ENCODE measurements at places on chromosomes 5 and 9.

DNA sequence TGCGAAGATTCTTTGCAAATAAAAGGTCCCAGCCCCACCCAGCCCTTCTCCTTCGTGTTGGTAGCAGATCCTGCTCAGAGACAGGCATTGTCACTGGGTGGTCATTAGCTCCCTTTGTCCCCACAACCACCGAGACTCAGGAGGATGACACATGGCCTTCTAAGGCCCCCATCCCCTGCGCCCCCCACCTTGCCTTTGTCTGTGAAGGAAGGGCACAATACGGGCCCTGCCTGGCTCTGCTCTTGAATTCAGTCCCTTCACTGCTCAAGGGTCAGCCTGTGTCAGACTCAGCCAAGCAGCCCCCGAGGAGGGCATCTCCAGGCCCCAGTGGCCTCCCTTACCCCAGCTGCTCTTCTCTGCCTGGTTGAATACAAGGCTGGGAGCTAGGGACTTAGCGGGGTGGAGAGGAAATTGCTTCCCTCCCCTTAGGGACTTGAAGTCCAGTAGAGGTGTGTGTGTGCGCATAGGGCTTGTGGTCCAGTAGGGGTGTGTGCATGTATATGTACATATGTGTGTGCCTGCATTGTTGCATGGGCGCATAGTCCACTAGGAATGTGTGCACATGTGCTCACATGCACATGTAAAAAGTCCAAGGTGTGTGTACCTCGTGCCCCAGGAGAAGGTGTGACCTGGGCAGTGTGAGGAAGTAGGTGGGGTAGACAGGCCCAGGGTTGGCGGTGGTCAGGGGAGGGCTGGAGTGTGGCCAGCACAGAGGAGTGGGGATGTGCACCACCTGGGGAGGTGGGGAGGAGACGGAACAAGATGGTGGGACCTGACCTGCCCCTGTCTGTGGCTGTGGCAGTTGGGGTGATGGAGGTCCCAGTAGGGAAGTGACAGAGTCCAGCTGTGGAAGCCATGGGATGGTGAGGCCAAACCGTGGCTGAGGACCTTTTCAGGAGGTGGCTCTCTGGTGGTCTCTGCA lies 59.1 kb downstream of the PHF2 start:
- DNase-seq: no peak

DNA sequence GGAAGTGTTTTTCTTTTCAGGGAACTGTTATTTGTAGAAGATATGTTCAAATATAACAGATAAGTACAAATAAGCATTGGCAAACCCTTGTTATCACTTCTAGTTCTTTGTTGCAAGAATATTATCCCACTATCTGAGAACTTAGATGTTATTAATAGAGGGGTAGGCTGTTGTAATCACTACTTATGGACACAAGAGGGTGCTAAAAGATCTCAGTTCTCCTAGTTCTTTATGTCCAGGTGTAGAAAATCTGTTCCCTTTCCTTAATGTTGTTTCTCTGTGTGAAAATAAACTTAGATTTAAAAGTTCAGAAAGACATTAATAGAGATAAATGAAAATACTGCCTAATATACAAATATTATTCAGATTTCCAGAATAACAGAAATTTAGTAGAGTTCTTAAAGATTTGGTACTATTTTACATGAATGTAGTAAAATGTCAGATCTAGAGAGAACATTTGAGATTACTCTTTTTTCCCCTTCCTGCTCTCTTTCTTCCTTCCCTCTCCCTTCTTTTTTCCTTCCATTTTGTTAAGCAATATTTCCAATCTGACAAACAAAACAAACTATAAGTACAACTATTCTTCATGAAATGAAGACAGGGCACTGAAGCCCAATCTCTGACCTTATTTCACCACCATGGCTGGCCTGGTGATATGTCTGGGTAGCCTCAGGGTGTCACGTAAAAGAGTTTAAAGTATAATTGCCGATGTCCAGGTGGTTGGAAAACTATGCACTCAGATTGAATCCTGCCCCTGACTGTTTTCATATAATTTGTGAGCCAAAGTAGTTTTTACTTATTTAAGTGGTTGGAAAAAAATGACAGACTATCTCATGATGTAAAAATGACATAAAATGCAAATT lies 43.6 kb upstream of the C5orf46 start:
- DNase-seq: no peak

DNA sequence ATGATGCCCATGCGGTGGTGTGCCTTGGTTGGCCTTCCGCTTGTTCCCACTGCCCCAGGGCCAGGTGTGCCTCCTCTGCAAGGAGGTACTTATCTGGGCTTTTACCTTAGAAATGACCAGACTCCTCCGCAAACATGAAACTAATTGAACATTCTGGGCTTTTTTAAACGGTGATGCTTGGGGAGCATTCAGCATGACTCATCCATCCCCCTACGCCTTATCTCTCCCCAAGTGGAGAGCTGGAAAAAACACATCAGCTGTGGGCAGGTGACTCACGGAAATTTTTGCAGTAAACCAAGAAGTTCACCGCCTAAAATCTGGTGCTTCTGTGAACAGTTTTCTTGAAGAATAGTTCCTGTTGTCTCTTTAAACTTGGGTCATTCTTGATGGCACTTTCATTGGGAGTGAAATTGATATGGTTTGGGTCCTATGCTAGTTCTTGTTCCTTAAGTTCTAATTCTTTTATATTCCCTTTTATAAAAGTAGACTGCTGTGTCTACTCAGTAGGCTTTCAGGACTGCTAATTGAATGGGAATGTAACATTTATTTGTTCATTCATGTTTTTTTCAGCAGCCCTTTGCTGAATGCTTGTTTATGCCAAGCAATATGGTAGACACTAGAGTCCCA lies 39.6 kb downstream of the SFXN1 start:
- no peak for DNase-seq

- DNase-seq: no peak
Measured at GRCh38 chr9:93161786-93162562, 22.0 kb upstream of the WNK2 start.

DNA sequence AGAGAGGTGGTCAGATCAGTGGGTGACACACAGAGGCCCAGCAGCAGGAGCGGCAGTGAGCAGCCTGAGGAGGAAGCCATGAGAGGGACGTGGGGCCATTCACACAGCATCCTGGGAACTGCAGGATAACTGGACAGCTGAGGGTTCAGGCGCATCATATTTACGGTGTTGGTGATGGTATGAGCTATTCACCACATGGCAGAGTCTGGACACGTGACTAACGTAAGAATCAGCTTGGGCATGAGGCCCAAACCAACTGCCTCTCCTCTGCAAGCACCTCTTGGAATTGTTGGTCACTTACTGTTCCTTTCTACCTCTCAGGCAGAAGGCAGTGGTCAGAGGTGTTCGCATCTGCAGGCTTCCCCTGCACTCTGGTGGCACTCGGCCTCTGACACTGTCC lies 141.1 kb downstream of the ENTREP1 start:
- no peak for DNase-seq

DNA sequence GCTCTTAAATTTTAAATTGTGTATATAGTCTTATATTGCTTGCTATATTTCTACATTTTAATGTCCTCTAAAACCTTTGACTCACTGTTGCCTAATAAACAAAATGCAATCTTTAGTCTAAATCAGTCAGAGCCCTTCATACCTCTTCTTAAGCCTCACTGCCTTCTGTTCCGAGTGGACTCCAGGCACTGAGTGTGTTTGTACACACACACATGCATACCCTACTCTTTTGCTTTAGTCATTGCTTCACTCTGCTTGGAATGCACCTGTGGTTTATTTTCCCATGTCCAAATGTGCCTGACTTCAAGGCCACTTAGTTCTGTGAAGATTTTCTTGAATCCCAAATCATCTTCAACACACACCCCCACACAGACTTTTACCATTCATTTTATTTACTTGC lies 60.9 kb downstream of the SLC12A2 start:
- no peak for DNase-seq

GRCh38 chr9:131707733-131708157 lies 32.1 kb downstream of the RAPGEF1 start:
- no peak for DNase-seq

DNA sequence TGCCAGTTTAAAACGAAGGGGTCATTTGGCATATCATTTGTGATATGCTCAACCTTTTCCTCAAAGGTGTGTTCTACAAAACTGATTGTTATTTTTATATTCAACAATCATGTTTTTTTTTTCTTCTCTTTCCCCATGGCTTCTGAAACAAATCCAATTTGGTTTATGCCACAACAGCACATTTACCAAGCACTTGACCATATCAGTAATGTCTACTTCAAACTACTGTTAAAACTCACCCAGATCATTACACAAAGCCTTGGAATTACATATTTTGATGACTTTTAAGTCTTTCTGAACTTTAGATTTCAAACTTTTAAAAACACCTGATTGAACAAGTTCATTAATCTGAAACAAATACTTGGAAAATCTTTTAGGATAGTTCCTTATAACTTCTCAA lies 29.2 kb downstream of the PWWP2A start:
- DNase-seq: no peak

- DNase-seq: no peak
Measured at GRCh38 chr5:139755892-139756671, 39.5 kb upstream of the PSD2 start.

DNA sequence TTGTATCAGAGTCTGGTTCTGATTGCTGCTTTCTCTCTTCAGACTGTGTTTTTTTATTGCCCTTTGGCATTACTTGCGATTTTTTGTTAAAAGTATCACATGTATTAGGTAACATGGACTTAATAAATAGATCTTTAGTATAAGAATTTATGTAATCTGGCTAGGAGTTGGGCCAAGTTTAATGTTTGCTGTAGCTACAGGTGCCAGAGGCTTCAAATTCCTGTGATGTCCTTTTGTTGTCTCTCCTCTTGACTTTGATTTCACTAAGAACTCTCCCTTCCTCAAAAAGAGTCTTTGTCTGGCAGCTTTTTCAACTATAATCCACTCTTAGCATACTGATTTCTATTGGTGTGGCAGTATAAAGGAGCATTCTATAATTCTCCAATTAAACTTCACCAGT lies 313.1 kb downstream of the DTWD2 start:
- no peak for DNase-seq

- DNase-seq: no peak
Measured at GRCh38 chr5:130116972-130117371, 212.7 kb downstream of the CHSY3 start.

- no peak for DNase-seq
Measured at GRCh38 chr9:32431196-32431595, 46.8 kb downstream of the ACO1 start.

- no peak for DNase-seq
Measured at GRCh38 chr5:35308421-35308820, 78.1 kb upstream of the PRLR start.

DNA sequence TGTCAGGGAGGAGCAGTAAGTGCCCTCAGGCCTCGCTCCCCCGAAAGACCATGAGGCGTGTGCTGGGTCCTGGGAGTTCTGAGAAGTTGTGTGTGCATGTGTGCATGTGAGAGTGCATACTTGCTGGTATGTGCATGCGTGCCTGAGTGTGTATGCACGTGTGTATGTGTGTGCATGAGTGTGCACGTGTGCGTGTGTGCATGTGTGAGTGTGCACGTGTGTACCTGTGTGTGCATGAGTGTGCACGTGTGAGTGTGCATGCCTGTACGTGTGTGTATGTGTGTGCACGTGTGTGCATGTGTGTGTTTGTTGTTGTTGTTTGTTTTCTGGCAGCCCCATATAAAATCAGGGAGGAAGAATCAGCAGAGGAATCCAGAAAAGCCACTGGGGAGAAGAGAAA lies 426.7 kb downstream of the IRX2 start:
- no peak for DNase-seq

DNA sequence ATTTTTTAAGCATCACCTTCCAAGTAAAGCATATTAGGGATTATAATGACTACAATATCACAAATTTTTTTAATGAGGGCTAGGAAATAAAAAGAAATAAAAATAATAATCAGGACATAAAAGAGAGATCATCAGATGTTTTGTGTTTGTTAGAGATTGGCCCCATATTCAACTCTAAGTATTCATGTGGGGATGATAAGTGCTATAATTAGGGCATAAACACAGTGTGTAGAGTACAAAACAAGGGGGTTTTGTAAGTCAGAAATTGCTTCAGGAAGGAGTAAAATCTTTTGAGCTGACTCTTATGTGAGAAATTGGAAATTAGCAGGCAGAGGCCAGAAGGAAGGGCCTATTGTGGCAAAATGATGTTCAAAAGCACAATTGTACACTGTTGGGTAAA lies 127.3 kb downstream of the STARD4 start:
- no peak for DNase-seq

GRCh38 chr5:91141642-91142041 lies 241.5 kb downstream of the ARRDC3 start:
- no peak for DNase-seq

- DNase-seq: no peak
Measured at GRCh38 chr5:156686796-156687195, 163.3 kb upstream of the PPP1R2B start.

Measured in C1 segment of cervical spinal cord (tissue), 14 donors.